ENCODE measurements at places on chromosomes 13 and 19.

DNA sequence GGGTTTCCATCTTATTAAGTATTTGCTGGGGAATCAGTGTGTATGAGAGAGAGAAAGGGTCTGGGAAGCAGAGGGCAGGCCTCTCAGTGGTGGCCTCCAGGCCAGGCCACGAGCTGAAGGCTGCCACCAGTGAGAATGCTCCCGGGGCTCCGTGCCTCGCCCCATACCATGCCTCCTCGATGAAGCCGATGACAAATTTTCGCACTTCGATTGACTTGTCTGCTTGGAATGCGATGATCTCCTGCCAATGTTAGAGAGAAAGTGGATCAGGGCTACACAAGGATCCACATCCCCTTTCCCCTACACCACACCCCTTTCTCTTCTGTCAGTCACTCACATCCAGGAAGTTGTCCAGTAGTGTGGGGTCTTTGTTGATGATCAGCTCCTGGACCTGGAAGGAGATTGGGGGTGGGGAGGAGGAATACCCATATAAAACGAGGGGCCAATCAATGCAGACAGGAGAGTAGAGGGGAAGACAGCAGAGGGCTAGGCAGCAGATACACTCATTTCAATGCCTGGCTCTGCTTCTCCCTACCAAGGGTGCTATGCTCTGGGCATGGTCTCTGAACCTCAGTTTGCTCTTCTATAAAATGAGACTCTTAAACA is 10.7 kb downstream of the SYMPK start:
- DNase-seq: no peak

- DNase-seq: no peak
Observed at GRCh38 chr13:32165796-32166195, 134.2 kb downstream of the FRY start.

- DNase-seq: no peak
Observed at GRCh38 chr19:29620931-29621351, 14.9 kb downstream of the POP4 start.

DNA sequence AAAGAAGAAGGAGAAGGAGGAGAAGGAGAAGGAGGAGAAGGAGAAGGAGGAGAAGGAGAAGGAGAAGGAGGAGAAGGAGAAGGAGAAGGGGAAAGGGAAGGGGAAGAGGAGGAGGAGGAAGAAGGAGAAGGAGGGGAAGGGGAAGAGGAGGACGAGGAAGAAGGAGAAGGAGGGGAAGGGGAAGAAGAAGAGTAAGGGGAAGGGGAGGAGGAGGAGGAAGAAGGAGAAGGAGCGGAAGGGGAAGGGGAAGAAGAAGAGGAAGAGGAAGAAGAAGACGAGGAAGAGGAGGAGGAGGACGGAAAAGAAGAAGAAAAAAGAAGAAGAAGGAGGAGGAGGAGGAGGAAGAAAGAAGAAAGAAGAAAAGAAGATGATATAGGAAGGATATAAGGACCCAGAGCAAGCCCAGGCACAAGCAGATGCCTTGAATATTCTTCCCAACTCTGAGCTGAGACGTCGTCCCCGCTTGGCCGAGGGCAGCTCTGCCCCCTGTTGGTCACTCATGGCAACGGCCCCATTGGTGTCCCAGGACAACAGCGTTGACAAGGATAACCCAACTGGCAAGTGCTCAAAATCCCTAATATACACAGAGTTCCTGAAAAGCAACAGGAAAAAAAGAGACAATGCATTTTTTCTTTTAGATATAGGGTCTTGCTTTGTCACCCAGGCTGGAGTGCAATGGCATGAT is 30.6 kb upstream of the IGSF23 start:
- no peak for DNase-seq

GRCh38 chr19:32418155-32418554 is 12.6 kb downstream of the DPY19L3 start:
- DNase-seq: no peak

DNA sequence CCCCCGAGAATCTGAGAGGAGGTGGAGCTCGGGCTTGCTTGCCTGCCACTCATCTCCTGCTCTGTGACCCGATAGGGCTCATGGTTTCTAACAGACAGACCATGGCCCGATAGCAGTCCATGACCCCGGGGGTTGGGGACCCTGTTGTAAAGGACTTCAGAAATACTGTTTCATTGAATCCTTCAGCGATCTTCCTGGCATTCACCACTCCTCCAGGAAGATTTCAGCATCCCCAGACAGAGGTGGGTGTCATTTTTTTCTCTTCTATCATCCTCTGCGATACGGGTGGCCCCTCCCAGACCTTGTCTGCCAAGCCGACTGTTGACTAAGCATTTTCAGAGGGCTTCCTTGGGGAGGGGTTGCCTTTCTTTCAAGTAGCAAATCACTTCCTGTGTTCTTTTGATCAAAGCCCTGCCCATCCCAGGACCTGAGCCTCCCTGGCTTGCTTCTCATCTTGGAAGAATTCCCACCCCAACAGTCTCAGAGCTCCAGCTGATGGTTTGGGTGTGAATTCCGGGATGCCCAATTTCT is 1.7 kb downstream of the MYO1F start:
- no peak for DNase-seq

GRCh38 chr19:50327013-50327412 is 2.2 kb downstream of the KCNC3 start:
- no peak for DNase-seq

DNA sequence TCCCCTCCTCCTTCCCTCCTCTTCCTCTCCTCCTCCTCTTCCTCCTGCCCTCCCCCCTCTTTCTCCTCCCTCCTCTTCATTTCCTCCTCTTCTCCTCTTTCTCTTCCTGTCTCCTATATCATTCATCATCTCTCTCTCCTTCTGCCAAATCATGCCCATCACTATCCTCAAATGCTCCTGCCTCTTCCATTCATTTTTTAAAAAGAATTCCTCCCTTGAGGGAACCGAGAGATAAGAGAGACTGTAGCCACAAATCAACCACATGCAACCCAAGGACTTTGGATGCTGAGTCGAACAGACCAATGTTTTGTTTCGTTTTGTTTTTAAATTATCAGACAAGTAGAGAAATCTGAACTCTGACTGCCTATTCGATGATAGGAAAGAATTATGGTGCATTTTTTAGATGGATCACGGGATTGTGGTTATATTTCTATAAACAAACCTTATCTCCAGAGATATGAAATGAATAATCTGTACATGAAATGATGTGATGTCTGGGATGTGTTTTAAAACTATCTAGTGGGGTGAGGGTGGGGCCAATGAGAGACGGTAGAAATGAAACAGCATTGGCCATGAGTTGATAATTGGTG is 9.5 kb upstream of the ZNF541 start:
- no peak for DNase-seq

GRCh38 chr13:101157261-101157660 is 259.0 kb downstream of the NALCN start:
- no peak for DNase-seq

- DNase-seq: no peak
Observed at GRCh38 chr19:35435896-35436295, 12.2 kb upstream of the FFAR2 start.

DNA sequence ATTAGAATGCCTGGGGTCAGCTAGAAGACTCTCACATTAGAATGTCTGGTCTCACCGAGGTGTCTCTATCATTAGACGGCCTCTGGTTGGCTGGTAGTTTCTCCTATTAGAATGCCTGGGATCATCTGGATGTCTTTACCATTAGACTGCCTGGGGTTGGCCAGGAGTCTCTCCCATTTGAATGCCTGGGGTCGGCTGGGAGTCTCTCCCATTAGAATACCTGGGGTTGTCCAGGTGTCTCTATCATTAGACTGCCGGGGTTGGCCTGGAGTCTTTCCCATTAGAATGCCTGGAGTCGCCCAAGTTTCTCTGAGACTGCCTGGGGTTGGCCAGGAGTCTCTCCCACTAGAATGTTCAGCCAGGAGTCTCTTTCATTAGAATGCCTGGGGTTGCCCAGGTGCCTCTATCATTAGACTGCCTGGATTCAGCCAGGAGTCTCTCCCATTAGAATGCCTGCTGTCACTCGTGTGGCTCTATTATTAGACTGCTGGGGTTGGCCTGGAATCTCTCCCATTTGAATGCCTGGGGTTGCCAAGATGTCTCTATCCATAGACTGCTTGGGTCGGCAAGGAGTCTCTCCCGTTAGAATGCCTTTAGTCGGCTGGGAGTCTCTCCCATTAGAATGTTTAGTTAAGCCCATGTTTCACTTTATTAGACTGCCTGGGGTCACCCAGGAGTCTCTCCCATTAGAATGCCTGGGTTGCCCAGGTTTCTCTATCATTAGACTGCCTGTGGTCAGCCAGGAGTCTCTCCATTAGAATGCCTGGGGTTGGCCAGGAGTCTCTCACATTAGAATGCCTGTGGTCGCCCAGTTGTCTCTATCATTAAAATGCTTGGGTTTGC is 1467.8 kb downstream of the UQCRFS1 start:
- DNase-seq: no peak

GRCh38 chr13:33381906-33382305 is 96.4 kb upstream of the STARD13 start:
- DNase-seq: no peak
